Aorta (tissue), 5 donors: ENCODE measurements at places on chromosomes 7 and 10. TPM values are rescaled to one million over a fixed set of nuclear protein-coding genes. Genes with fewer than 3 reads are reported as not detected.

Gene PDCD4
- 67.5 TPM for total RNA-seq

DNA sequence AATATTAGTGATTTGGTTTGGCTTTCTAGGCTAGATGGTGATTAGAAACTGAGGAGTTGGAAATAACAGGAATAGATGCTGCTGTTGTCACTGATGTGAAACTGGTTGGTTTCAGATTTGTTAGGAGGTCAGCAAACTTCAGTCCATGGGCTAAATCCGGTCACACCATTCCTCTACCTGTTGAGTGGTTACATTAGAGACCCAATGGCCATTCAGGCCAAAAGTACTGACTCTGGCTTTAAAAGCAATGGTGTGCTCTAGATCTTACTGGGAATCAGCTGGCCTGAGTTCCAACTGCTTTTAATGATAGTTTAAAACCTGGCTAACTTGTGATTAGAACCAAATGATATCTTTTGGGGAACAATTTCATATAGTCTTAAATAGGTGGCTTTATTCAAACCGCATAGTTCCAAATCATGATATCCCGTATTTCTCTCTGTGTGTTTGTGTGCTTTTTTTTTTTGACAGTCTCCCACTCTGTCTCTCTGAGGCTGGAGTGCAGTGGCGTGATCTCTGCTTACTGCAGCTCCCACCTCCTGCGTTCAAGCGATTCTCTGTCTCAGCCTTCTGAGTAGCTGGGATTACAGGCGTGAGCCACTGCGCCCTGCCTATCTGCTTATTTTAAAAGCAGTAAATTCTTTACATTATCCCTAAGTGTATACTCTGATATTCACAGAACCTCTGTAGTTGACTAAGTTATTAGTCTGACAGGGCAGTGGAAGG is 7.8 kb upstream of the PBLD start:
- H3K27me3 ChIP-seq, result no peaks in the 10 kb centered on the region
- H3K4me3 ChIP-seq, result no peak overlapping the region
- DNase-seq, result no peak
- H3K27ac ChIP-seq, result no peak overlapping the region

GRCh38 chr7:34672430-34672829 is 14.4 kb downstream of the NPSR1 start:
- DNase-seq, result no peak
- H3K36me3 ChIP-seq, result no peaks in the 10 kb centered on the region
- H3K4me1 ChIP-seq, result no peaks in the 10 kb centered on the region
- H3K27ac ChIP-seq, result no peak overlapping the region
- H3K4me3 ChIP-seq, result no peak overlapping the region

DNA sequence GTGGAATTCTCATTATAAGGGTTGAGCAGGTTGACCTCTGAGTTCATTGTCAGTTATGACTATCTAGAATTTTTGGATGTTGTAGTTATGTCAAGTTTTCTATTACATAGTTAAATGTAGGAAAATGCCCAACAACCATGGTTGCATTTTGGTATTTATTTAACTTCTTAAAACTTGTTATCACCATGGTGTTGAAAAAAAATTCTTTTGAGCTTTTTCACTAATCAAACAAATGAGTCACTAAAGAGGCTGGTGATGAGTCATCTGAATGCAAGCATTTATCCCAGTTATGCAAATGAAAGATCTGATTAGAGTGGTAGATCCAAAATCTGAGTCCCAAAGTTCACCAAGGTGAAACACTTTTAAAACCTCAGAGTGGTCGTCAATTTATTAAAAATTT is 624.7 kb upstream of the IGFBP3 start:
- no peak overlapping the region for H3K4me3 ChIP-seq
- H3K27ac ChIP-seq, result no peak overlapping the region
- no peaks in the 10 kb centered on the region for H3K27me3 ChIP-seq
- DNase-seq, result no peak
- no peaks in the 10 kb centered on the region for H3K36me3 ChIP-seq
